EL (cell line): ENCODE measurements at places on chromosomes 1 and 21.

GRCh38 chr1:235841938-235842545, 24.7 kb downstream of the LYST start:
- DNase-seq, result no peak

DNA sequence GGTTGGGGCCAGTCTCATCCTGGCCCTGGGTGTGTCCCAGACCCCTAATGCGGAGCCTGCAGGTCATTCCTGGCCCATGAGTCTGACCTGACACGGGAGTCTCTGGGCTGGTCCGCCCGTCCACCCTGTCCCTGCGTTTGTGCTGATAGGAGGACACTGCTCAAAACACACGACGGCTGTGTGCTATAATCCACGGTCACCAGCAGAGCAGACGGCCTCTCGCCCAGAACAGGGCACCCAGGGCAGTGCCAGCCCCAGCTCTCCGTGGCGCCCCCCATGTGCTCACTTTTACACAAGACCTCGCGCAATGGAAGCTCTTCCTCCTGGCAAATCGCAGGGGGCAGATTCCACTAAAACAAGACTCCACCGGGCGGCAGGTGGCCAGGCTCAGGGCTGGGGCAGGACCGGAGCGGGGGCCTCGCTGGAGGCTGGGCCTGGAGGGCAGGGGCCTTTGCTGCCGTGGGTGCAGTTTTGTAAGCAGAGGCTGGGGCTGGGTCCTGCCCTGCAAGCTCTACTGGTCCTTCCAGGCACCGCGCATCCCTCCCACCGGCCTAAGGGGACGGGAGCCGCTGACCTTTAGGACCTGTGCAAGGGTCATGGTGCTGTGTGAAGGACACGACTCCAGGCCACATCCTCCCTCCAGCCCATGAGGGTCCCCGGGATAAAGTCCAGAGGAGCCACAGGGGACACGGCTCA, 10.6 kb upstream of the SLC19A1 start:
- DNase-seq, result no peak

- DNase-seq, result no peak
Measured at GRCh38 chr1:10687782-10688408, 108.6 kb downstream of the CASZ1 start.

DNA sequence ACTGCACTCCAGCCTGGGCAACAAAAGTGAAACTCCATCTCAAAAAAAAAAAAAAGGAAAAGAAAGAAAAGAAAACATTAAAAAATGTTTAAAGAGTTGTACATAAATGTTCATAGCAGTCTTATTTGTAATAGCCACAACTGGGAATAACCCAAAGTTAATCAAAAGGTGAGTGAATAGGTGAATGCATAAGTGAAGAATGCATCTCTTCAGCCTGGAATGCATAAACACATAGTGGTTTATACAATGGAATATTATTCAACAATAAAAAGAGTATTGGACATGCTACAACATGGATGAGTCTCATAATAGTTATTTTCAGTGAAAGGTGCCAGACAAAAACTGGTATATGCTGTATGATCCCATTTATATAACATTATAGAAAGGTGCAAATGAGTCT, 18.1 kb downstream of the LDLRAD1 start:
- no peak for DNase-seq

- DNase-seq, result no peak
Measured at GRCh38 chr1:46196609-46197008, 1.6 kb downstream of the POMGNT1 start.

GRCh38 chr1:61055110-61055614, 27.2 kb upstream of the NFIA start:
- no peak for DNase-seq

- peak; percentile 29 for DNase-seq
Measured at GRCh38 chr1:24048205-24048869, 63.6 kb downstream of the MYOM3 start.

GRCh38 chr1:6345009-6345408, 48.6 kb downstream of the ACOT7 start:
- no peak for DNase-seq

DNA sequence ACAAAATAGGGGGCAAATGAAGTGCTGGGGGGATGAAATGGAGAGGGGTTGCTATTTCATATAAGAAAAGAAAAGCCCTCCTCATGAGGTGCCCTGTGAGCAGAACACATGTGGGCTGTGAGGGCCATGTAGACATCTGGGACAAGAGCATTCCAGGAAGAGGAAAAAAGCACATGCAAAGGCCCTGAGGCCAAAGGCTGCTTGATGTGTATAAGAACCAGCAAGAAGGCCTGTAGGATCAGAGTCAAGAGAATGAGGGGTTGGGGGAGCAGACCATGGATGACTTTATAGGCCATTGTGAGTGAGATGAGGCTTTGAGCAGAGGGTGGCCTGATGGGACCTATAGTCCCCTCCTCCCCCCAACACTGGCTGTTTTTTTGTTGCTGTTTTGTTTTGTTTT, 7.7 kb upstream of the RAB4A start:
- no peak for DNase-seq

GRCh38 chr1:37878071-37878470, 18.7 kb upstream of the MTF1 start:
- DNase-seq, result no peak

GRCh38 chr1:152996633-152997400, 4.7 kb upstream of the SPRR3 start:
- DNase-seq, result no peak

DNA sequence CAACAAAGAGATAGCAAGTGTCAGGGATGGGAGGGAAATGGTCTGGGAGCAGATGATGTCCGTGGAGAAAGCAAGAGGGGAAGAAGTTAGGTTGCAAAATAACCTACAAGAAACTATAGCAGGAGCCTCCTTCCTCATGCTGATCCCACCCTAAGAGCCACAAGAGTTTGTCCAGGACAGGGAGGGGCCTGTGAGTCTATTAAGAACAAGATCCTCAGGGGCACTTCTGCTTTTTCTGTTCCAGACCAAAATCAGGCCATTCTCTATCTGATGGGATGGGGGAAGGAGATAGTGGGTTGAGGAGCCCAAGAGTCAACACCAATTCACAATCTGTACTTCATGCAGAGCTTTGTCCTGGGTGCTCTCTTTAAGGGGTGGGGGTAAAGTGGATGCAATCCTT, 7.7 kb upstream of the ATP1A4 start:
- no peak for DNase-seq

DNA sequence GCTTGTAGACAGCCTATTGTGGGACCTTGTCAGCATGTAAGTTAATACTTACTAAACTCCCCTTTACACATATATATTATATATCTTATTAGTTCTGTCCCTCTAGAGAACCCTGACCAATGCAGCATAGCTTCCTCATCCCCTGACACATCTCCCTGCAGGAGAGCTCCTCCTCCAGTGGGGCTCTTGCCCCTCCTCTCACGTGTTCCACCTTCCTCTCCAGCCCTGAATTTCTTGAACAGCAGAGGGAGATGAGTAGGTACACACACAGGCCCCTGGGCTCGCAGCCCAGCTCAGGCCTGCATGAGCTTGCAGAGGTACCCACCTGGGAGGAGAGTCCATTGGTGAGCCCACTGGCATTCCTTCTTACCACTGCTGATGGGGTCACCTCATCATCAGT, 27.3 kb upstream of the GOLT1A start:
- no peak for DNase-seq

GRCh38 chr1:23903754-23904153, 9.4 kb downstream of the CNR2 start:
- DNase-seq, result no peak

DNA sequence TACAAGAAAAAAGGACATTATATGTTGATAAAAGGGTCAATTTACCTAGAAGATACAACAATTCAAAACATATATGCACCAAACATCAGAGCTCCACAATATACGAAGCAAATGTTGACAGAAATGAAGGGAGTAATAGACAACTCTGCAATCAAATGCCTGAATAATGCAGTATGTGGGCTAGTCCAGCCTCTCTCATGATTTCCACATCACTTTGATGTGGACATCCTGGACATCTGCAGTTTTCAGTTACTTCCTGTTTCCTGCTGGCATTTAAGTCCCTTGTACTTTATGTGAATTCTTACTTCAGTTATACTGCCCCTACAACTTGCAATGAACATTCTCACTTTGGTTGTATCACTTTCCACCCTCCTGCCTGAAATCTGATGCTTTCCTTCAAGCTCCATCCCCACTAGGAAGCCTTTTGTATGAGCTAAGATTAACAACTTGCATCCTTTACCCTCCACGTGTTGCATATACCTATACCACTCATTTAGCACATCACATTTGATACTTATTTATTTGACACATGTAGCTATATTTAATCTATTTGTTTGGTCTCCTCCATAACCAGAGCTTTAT, 36.7 kb downstream of the DISC1 start:
- DNase-seq, result peak; percentile 33

- DNase-seq, result peak; percentile 87
Measured at GRCh38 chr1:121558514-121558913, 373.7 kb downstream of the SRGAP2C start.

GRCh38 chr1:180062452-180062971, 92.2 kb upstream of the QSOX1 start:
- no peak for DNase-seq

- DNase-seq, result peak; percentile 76
Measured at GRCh38 chr1:234676103-234676594, 66.2 kb upstream of the IRF2BP2 start.

DNA sequence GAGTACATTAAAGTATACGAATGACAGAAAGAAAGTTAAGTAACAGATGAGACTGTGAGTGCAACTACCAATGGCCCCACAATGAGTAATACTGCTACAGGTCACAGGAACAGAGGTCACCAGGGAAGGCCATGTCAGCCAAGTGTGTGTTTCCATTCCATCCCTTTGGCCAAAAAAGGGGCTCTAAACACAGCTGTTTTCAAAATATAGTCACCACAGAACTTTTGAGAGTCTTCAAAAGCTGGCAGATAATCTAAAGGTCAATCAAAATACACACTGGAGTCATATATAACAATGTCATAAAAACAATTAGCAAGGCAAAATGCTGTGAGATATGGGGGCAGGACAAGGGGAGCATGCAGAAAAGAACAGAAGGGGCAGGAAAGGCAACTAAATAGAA, 10.2 kb downstream of the USP24 start:
- DNase-seq, result peak; percentile 24

- peak; percentile 53 for DNase-seq
Measured at GRCh38 chr1:232599178-232600041, 30.5 kb downstream of the SIPA1L2 start.

- DNase-seq, result peak; percentile 2
Measured at GRCh38 chr1:83102630-83103071, 896.3 kb downstream of the TTLL7 start.

GRCh38 chr1:156926175-156926574, 5.7 kb downstream of the LRRC71 start:
- DNase-seq, result peak; percentile 91

DNA sequence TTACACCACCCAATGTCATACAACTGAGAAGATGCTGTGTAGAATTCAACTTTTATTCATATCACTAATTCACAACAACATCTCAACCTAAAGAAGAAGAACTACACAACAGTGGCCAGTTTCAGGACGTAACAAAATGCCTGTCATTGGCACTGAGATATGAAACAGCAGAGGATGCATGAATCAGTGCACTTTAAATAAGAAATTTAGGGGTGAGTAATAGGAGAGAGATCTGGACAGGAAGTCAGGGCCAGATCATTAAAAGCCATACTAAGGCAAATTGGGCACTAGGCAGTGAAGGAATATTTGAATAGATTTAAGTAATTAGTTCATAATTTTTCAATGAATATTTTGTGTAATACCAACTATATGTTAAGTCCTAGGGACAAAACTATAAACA, 510.5 kb downstream of the PLPP3 start:
- peak; percentile 79 for DNase-seq

DNA sequence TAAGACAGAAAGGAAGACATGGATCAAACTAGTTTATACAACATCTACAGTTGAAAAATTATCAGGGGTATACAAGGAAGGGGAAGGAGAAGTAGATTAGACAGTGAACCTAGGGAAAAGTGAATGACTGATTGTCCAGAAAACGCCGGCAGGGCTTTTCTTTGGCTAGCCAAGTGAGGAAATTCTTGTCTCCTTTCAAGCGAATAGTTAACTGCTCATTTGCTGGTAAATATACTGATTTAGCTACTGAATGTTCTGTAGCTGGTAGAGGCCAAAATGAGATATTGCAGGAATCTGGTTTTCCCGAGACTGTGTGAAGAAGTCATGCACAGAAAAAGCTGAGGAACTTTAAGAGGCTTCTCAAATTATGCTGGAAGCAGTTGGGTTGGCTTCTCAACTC, 128.5 kb upstream of the ZNHIT6 start:
- no peak for DNase-seq

DNA sequence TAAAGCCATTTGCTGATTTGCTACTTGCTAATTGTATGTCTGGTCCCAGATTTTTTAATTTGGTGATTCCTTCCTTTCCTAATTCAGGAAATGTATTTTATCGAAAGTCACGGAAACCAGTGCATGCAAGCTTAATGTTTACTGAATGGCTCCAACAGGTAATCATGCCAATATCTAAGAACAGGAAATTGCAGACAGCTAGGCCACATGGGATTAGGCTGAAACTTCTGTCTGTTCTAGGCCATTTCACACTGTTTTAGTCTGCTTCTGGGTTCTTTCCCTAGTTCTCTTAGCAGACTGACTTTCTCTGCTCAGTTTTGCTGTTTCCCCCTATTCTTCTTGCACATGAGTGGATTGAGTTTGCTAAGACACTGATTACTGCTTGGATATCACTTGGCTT, 111.4 kb downstream of the NTNG1 start:
- no peak for DNase-seq
